Fibroblast of mammary gland (primary cell): ENCODE measurements at places on chromosomes 3 and 15.

- DNase-seq, result no peak
Measured at GRCh38 chr3:154195620-154196356, 74.6 kb downstream of the ARHGEF26 start.

DNA sequence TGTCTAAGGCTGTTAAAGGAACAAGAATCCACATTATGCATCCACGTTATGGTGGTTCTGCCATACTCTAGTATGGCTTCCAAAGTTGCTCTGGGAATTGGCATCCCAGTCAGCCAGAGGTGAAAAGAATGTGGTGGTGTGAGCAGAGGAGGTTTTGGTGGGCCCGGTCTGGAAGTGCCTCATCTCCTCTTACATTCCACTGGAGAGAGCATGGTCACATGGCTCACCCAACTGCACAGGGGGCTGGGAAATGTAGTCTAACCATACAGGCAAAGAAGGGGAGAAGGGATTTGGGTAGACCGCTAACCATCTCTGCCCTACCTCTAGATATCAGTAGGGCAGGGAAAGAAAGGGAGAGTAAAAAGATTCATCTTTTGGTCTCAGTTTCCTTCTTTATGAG lies 3.2 kb upstream of the HEG1 start:
- DNase-seq, result no peak

DNA sequence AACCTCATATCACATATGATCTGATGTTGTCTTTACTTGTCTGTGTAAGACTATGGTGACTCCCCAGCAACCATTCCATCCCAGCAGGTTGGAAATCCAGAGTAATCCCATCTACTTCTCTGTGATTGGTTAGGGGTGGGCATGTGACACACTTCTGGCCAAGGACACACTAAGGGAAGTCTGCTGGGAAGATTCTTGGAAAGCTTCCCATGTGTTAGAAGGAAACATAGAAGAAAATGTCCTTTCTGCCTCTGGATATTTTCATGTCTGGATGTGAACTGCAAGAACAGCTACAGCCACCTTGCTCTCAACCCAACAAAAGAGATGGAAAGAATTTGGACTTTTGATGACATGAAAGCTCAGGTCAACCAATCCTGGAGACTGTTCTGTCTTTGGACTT lies 2.6 kb upstream of the UBE2Q2 start:
- DNase-seq, result peak; percentile 81

DNA sequence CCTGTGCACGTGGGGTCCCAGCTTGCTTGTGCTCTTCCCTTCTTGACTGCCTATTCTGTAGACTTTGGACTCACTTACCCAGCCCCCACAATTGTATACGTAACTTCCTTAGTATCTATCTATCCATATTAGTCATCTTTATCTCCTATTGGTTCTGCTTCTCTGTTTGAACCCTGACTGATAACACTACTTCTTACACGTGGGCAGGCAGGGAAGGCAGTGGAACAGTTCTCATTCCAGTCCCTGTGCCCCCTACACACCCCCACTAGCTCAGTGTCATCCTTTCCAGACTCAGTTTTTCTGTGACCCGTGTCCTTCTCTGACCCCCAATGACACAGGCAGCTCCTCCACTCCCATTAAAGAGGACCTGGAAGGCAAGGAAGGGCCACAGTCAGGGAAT lies 74.2 kb upstream of the FBN1 start:
- no peak for DNase-seq

DNA sequence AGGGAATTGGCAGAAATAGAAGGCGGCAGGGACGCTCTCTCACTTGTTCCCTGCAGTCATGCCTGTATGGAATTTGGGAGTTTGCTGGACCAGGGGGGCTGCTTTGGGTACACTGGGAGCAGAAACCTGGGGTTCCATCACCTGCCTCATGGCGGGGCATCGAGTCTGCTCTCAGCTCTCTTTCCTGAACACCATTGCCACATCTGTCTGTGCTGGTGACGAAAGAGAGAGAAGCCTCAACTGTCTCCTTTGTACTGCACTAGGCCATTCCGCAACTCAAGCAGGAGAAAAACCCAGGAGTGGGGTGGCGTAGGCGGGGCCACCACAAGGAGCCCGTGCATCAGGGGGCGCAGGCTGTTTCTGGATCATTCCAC lies 14.0 kb downstream of the TMEM158 start:
- DNase-seq, result no peak

- no peak for DNase-seq
Measured at GRCh38 chr15:78450285-78450858, 12.4 kb downstream of the IREB2 start.

- peak; percentile 34 for DNase-seq
Measured at GRCh38 chr15:56654624-56655023, 78.7 kb downstream of the ZNF280D start.

GRCh38 chr3:133983576-133984560 lies 45.9 kb downstream of the SLCO2A1 start:
- no peak for DNase-seq
